Hair follicular keratinocyte (primary cell): ENCODE measurements at places on chromosomes 6 and 20. TPM values are rescaled to one million over a fixed set of nuclear protein-coding genes. Genes with fewer than 3 reads are reported as not detected.

The SLC12A5 gene
- total RNA-seq: 0.23 and 0.76 TPM in 2 replicates

The NOX3 gene
- total RNA-seq: not detected in 2 replicates

The NOL7 gene
- 77.5 and 132 TPM in 2 replicates for total RNA-seq

The TP53TG5 gene
- total RNA-seq: not detected in 2 replicates

The RIPPLY2 gene
- 0.11 TPM in 1 of 2 replicates, not detected in the other for total RNA-seq

The NRSN1 gene
- not detected in 2 replicates for total RNA-seq

The BMP5 gene
- not detected in 2 replicates for total RNA-seq

The HNF4A gene
- not detected in 2 replicates for total RNA-seq

The WFDC10B gene
- total RNA-seq: not detected in 2 replicates

The ANKEF1 gene
- 8.6 and 10.4 TPM in 2 replicates for total RNA-seq

The BAK1 gene
- 38.7 and 42.7 TPM in 2 replicates for total RNA-seq

The TBX18 gene
- under 0.01 and 0.11 TPM in 2 replicates for total RNA-seq

The PBOV1 gene
- total RNA-seq: not detected in 2 replicates

The SDHAF4 gene
- 8.8 and 12.9 TPM in 2 replicates for total RNA-seq

The LHFPL5 gene
- not detected in 2 replicates for total RNA-seq

The GHRH gene
- total RNA-seq: not detected in 2 replicates

The BEND6 gene
- total RNA-seq: 1.2 and 3.1 TPM in 2 replicates

The CTCFL gene
- not detected in 2 replicates for total RNA-seq

The SIRPA gene
- 27.8 and 36.1 TPM in 2 replicates for total RNA-seq

The FAM50B gene
- 6.6 and 7.9 TPM in 2 replicates for total RNA-seq

The NINL gene
- total RNA-seq: 2.9 and 6.3 TPM in 2 replicates

The PPP1R14C gene
- 38.1 and 58.3 TPM in 2 replicates for total RNA-seq

The PTCHD4 gene
- total RNA-seq: 0.87 and 2.0 TPM in 2 replicates

The GPSM3 gene
- 7.0 and 13.3 TPM in 2 replicates for total RNA-seq

The BTN1A1 gene
- total RNA-seq: not detected in 2 replicates

The TRIM15 gene
- not detected in 2 replicates for total RNA-seq

The TDP2 gene
- 15.4 and 21.4 TPM in 2 replicates for total RNA-seq

The PI3 gene
- total RNA-seq: 11.0 and 25.5 TPM in 2 replicates

The DYNLT1 gene
- total RNA-seq: 107 and 119 TPM in 2 replicates

The MAFB gene
- total RNA-seq: 0.16 and 0.65 TPM in 2 replicates
